ENCODE measurements at places on chromosomes 7 and 10. TPM values are rescaled to one million over a fixed set of nuclear protein-coding genes. Genes with fewer than 3 reads are reported as not detected.

The POR gene
- total RNA-seq, result 55.1 TPM

The OR9A2 gene
- total RNA-seq, result not detected

The ACTR3C gene
- total RNA-seq, result 5.3 TPM

The OR2A12 gene
- not detected for total RNA-seq

The BMS1 gene
- total RNA-seq, result 21.1 TPM

The ZFAND4 gene
- total RNA-seq, result 33.2 TPM

Data from camera-type eye (tissue), 1 donor.